ENCODE measurements at places on chromosomes 7 and 10.

- no peak for DNase-seq
These were observed 235.0 kb downstream of the FANK1 start for GRCh38 chr10:126131341-126131740.

DNA sequence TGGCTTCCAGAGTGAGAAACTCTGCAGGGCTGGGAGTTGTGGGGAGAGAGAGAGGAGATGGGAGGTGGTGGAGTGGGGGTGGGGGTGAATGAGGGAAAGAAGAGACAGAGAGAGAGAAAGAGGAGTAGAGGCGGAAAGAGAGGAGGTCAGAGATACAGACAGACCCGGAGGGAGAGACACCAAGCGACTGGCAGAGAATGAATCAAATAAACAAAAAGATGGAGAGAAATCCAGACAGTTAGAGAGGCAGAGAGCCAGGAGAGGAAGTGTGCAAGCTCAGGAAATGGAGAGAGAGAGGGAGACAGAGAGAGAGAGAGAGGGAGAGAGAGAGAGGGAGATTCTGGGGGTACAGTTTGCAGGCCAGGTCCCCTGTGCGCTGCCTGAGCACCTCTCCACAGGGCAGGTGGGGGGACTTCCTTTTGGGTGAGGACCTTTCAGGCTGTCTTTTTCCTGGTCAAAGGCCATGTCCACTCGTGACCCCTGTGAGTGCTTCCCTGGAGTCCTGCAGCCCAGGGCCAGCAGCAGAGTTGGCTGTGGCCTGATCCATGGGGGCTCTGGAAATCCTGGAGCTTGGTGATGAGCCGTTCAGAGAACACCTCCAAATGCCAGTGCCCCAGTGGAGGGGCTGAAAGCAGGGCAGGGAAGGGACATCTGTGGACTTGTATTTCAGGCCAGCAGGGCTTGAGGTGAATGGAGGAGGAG is 25.0 kb upstream of the PCBD1 start:
- DNase-seq, result no peak

DNA sequence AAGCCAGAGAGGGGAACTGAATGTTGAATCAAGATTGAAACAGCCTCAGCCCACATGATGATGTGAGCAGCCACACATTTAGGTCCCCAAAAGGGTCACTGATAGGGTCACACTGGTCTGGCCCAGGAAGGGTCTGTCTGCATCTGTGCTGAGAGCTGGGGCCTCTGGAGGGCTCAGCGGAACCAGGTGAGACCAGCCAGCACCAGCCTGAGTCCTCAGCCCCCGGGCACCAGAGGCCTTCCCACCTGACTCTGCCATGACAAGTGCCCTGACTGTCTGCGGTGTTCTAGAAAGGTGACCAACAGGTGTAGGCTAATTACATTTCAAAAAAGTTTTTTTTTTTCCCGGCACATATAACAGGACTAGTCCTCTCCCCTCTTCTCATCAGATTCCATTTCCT is 76.2 kb downstream of the WDR11 start:
- DNase-seq, result no peak

DNA sequence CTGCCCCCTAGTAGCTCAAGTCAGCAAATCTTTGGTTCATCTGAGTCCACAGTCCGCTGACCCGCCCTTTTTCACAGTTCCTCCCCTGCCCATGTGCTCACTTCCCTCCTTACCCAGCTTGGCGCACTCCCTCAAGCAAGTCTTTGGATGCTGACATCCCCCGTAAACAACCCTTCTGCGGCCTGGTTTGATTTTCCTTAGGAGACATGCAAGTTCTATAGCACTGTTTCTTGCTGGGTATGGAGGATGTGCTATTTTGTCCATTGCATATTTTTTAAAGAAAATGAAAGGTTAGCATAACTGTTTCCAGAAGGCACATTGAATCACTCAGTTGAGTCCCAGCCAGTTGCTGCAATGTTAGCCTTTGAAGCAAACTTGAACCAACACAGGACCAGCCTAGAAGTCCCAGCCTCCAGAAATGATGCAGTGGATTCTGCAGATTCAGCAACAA is 38.2 kb downstream of the HTRA1 start:
- DNase-seq, result no peak

DNA sequence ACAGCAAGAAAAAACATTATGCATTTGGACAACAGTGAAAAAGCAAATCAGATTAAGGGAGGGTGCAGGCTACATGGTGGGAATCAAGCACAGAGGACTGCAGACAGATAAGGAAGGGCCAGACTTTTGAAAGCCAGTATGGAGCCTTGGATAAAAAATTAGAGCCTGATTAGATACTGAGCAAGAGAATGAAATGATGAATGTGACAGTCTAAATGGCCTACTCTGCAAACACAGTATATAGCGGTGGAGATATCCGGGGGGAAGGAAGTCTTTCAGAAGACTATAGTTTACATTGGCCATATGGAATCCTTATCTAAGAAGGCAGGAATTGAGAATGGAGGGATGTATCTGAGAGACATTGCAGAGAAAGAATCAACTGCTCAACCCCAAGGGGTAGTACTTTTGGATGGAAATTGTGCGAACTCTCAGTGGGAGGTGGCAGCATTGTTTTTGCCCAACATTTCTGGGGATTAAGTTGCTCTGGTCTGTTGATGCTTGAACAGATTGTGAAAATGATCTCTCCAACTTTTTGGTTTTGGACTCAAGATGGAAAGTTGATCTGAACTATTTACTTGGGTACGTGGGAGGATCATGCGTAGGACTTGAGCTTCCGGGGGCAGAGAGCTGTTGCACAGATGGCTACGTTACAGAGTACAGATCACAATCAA is 39.4 kb upstream of the CHCHD3 start:
- no peak for DNase-seq

DNA sequence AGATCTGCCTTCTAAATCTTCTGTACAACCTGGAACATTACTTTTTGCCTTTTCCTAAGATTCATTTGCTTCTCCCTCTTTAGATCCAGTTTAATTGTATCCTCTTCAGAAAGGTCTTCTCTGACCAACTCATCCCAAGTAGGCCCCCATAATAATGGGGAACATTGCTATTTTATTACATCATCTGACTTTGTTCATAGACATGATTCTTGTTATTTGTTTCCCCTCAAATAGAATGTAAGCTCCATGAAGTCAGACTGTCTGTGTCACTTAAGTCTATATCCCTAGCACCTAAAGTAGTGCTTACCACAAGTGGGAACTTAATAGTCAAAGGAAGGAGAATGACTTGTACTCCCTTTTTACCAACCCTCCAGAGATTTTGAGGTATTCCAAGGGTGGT is 37.5 kb downstream of the LUC7L2 start:
- no peak for DNase-seq

GRCh38 chr7:36606976-36607720 is 117.1 kb downstream of the AOAH start:
- DNase-seq, result no peak

DNA sequence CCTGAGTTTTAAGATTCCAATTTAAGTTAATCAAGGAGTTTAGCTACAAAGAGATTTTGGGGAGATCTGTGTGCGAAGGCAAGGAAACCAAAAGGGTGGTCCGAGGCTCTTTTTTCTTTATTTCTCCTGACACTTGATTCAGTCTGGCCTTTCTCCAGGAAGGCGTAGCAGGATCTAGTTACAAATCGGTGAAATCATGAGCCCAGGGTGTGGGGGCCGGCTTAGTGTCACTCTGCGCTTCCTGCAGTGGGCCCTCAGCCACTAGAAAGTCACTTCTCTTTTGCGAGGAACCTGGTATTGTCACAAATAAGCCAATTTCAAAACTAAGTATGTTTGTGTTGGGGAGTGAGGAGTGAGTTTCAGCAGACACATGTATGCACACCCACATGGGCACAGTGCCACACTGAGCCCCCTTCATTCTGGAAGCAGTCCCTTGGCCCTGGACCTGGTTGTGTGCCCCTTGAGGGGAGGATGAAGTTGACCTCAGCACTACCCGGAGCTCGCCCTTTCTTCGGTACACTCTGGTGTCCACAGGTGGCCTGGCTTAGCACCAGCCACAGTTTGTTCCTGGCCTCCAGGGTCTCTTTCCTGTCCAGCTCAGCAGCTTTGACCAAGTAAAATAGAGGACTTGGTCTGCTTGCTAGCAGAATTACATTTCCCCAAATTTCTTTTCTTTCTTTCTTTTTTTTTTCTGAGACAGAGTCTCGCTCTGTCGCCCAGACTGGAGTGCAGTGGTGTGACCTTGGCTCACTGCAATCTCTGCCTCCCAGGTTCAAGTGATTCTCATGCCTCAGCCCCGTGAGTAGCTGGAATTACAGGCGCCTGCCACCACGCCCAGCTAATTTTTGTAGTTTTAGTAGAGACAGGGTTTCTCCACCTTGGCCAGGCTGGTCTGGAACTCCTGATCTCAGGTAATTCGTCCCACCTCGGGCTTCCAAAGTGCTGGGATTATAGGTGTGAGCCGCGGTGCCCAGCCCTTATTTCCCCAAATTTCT is 84.0 kb upstream of the BTBD16 start:
- DNase-seq, result no peak

GRCh38 chr7:156309016-156309620 is 331.5 kb upstream of the RNF32 start:
- peak; percentile 44 for DNase-seq

DNA sequence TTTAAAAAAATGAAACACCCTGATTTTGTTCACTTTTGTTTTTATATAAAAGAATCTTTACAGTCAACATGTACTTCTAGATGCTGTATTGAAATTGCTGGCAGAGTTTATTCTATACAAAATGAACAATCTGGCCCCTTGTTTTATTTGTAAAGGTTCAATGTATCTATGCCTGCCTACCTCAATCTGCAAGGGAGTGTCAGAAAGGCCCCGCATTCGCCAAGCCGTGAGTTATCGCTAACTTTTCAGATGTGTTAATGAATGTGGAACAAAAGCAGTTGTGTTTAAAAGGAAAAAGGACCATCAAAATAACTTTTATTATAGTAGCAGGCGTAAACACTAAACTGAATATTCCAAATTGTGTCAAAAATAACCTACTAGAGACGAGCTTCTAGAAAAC is 14.6 kb downstream of the LUC7L2 start:
- DNase-seq, result no peak

DNA sequence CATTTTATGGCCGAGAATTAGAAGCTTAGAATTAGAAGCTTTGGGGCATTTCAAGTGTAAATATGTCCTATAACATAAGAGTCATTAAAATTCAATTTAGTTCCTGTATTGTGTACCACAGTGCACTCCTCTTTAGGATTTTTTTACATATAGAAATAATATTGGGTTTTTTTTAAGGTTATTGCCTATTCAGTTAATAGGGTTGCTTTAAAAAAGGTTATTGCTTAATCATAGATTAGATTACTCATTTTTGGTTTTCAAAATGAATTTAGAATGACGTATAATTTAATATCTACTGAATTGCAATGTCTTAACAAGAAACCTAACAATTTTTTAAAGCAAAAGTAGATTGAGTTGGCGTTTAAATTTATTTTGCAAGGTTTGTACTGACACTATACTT is 34.1 kb downstream of the NOC3L start:
- no peak for DNase-seq

Measured in hypothalamus (tissue), 51 donors.